Neural crest cell (in vitro differentiated cells): ENCODE measurements at places on chromosomes 16 and 17.
A peak's percentile ranks its signal among the peaks of the same experiment; 100 is the strongest.

- H3K4me1 ChIP-seq, result peaks cover 5% of the 10 kb centered on the region
- DNase-seq, result no peak
- H3K36me3 ChIP-seq, result no peaks in the 10 kb centered on the region
- H3K27ac ChIP-seq, result no peak overlapping the region
- no peak overlapping the region for H3K4me3 ChIP-seq
Measured at GRCh38 chr16:59044616-59045015, 310.5 kb upstream of the GOT2 start.

DNA sequence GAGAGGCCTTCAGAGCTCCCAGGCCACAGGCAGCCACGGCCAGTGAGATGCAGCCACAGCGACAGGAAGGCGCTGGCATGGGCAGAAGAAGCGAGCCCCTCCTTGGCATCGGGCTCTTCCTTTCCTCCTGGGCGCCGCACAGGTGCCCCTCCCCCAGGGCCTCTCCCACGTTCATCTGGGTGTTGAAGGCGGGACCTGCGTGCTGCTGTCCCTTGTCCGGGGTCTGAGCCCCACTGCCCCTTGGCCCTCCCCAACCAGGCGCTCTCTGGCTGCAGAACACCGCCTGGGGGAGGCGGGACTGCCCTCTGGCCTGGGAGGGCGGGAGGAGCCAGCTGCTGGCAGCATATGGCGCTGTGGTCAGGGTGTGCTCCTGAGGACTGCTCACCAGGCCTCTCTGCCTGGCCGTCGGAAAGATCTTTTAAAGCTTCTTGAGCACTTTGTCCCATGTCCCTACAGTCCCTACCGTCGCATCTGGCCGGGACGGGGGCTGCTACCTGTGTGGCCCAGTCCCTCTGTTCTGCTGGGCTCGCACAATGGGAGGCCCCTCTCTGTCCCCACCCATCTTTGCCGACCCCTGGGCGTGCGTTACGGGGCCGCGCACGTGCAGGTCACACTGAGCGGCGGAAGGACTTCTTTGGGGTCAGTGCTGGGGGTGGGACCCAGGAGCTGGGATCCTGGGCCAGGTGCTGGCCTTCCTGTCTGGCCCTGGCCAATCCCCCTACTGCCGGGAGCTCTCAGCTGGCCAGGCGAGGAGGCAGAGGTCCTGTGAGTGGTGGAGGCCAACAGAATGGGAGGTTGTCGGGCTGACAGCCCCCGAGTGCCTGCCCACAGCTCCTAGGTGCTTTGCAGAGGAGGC, 1.7 kb downstream of the SLC25A10 start:
- H3K27me3 ChIP-seq, result peaks cover 31% of the 10 kb centered on the region
- peak overlapping the region; percentile 97 for H3K4me3 ChIP-seq
- DNase-seq, result peak; percentile 38
- peaks cover 19% of the 10 kb centered on the region for H3K4me1 ChIP-seq
- H3K27ac ChIP-seq, result peak overlapping the region; percentile 93

DNA sequence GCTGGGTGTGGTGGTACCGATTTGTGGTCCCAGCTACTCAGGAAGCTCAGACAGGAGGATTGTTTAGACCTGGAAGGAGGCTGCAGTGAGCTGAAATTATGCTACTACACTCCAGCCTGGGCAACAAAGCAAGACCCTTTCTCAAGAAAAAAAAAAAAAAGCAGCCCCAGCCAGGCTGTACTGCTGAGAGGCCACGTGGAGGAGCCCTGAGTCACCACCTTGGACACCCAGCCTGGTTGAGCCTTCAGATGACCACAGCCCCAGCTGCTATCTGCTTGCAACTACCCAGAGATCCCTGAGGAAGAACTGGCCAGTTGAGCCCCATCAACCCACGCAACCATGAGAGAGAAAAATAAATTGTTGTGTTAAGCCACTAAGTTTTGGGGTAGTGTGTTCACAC, 23.6 kb upstream of the GPRC5C start:
- peaks cover 10% of the 10 kb centered on the region for H3K4me1 ChIP-seq
- DNase-seq, result no peak
- no peak overlapping the region for H3K27ac ChIP-seq
- no peaks in the 10 kb centered on the region for H3K36me3 ChIP-seq

- peaks cover 2% of the 10 kb centered on the region for H3K27me3 ChIP-seq
- DNase-seq, result no peak
- H3K36me3 ChIP-seq, result no peaks in the 10 kb centered on the region
- no peak overlapping the region for H3K27ac ChIP-seq
- no peak overlapping the region for H3K4me3 ChIP-seq
Measured at GRCh38 chr16:17414421-17414820, 56.3 kb downstream of the XYLT1 start.

- H3K27ac ChIP-seq, result no peak within 1 kb of the TSS
- peaks cover 4% of the 10 kb centered on the region for H3K27me3 ChIP-seq
- DNase-seq, result no peak
- no peaks in the 10 kb centered on the region for H3K36me3 ChIP-seq
Measured at GRCh38 chr16:27401768-27402568, at the start of gene IL21R. Gene IL21R, plus strand, starts transcription at chr16:27402174. Its CDS starts 27,898 bp downstream, at chr16:27430072.

GRCh38 chr16:84548971-84549844, 44.7 kb upstream of the MEAK7 start:
- no peaks in the 10 kb centered on the region for H3K27me3 ChIP-seq
- H3K27ac ChIP-seq, result peak overlapping the region; percentile 91
- H3K4me1 ChIP-seq, result peaks cover 68% of the 10 kb centered on the region
- peak overlapping the region; percentile 74 for H3K4me3 ChIP-seq
- no peak for DNase-seq

DNA sequence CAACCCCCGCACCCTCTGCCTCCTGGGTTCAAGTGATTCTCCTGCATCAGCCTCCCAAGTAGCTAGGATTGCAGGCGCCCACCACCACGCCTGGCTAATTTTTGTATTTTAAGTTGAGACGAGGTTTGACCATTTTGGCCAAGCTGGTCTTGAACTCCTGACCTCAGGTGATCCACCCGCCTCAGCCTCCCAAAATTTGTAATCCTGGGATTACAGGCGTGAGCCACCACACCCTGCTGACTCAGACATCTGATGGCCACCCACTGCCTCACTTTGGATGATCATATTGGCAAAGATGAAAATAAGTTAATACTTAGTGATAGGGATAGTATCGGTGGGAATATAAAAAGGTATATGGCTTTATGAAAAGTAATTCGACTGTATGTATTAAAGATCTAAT, 55.9 kb downstream of the GRB2 start:
- no peak overlapping the region for H3K27ac ChIP-seq
- peaks cover 8% of the 10 kb centered on the region for H3K36me3 ChIP-seq
- peaks cover 3% of the 10 kb centered on the region for H3K27me3 ChIP-seq
- H3K4me3 ChIP-seq, result no peak overlapping the region

GRCh38 chr16:78310990-78311561, 211.6 kb downstream of the WWOX start:
- DNase-seq, result no peak
- H3K4me1 ChIP-seq, result peaks cover 19% of the 10 kb centered on the region
- no peaks in the 10 kb centered on the region for H3K36me3 ChIP-seq

DNA sequence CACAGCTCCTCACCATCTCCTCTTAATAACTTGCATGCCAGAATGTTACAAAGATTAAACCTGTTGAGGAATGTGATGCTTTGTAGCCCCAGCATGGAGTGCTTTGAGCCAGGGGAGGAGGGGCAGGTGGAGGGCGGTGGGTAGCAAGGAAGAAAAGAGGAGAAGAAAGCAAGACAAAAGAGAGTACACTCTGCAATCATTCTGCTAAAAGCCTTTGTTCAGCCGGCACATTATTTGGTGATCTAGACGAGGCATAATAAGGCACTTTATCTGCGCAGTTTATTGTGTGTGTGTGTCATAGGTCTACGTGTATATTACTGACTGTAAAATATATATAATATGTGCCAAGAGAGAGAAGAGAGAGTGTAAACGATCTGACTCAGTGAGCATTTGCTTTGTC, 139.1 kb downstream of the SOX9 start:
- H3K27me3 ChIP-seq, result no peaks in the 10 kb centered on the region
- H3K36me3 ChIP-seq, result peaks cover 2% of the 10 kb centered on the region
- no peak for DNase-seq
- H3K27ac ChIP-seq, result no peak overlapping the region
- H3K4me1 ChIP-seq, result peaks cover 8% of the 10 kb centered on the region

DNA sequence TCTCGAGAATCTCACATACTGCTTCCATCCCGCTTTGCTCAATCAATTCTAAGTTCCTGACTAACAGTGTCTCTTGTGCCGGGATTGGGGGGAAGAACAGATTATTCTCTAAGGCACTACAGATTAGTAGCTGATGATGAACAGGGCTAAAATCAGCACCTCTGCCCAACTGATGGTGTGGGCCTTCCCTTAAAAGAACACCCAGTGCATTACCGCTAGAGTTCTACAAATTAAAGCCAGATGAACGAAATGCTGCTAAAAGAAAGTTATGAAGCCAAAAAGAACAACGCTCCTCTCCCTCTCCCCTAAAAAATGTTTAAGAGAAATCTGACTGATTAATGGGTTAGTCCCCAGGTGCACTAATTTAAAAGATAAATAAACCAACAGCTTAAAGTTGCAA, 4.4 kb downstream of the CDC27 start:
- no peak for DNase-seq
- peaks cover 33% of the 10 kb centered on the region for H3K4me1 ChIP-seq
- no peaks in the 10 kb centered on the region for H3K36me3 ChIP-seq
- no peak overlapping the region for H3K27ac ChIP-seq
- no peaks in the 10 kb centered on the region for H3K27me3 ChIP-seq

DNA sequence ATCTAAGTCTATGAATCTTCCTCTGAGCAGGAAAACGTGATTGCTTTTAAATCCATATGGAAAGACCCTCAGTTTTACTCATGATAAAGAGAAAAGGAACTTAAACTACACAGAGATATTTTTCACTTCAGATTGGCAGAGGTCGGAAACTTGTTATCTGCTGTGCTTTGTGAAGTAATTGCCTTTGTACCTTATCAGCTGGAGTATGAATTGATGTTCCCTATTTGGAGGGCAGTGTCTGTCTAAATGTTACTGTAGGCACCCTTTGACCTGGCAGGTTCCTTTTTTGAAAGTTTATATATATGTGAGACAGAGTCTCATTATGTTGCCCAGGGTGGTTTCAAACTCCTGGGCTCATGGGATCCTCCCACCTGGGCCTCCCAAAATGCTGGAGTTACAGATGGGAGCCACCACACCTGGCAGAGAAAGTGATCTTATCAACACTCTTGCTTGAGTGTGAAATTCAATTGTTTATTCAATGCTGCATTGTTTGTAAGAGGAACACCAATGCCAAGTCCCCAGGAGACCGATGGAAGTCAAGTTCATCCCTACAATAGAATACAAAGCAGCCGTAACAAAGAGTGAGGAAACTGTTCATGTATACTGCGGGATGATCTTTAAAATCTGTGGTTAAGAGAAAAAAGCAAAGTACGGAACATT, 52.3 kb downstream of the ABCC1 start:
- H3K4me1 ChIP-seq, result peaks cover 14% of the 10 kb centered on the region
- no peak overlapping the region for H3K4me3 ChIP-seq
- peaks cover 2% of the 10 kb centered on the region for H3K36me3 ChIP-seq
- H3K27ac ChIP-seq, result no peak overlapping the region
- DNase-seq, result no peak

DNA sequence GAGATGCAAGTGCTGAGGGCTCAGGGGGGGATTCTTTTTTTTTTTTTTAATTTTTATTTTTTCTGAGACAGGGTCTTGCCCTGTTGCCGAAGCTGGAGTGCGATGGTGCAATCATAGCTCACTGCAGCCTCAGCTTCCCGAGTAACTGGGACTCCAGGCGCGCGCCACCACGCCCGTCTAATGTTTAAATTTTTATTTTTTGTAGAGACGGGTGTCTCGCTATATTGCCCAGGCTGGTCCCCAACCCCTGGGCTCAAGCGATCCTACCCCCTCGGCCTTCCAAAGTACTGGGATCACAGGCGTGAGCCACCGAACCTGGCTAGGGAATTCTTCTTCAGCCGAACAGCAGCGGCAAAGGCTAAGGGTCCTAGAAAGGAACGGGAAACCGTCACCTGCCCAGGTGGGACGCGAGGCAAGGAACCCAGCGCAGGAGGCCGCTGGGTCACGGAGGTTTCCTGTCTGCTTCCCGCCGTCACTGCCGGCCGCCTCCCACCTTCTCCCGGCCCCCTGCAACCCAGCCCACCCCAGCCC, 13.3 kb upstream of the OR1F1 start:
- H3K4me3 ChIP-seq, result peak overlapping the region; percentile 66
- peaks cover 22% of the 10 kb centered on the region for H3K4me1 ChIP-seq
- no peaks in the 10 kb centered on the region for H3K36me3 ChIP-seq
- no peak for DNase-seq
- H3K27me3 ChIP-seq, result peaks cover 98% of the 10 kb centered on the region
- no peak overlapping the region for H3K27ac ChIP-seq

DNA sequence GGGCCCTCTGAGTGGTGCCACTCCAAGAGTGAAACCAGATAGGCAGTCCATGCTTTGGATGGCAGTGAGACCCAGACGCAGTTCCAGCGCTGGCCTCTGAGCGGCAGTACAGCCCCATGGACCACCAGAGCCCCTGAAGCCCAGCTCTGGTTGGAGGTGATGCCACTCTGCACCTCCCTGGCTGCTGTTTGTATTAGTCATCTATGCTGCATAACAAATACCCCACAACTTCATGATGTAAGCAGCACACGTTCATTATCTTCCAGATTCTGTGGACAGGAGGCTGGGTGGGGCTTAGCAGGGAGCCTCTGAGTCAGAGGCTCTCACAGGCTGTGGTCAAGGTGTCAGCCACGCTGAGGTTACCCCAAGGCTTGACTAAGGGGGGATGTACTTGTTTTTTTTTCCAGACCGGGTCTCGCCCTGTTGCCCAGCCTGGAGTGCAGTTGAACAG, 5.1 kb upstream of the NME4 start:
- peaks cover 28% of the 10 kb centered on the region for H3K4me1 ChIP-seq
- peaks cover 9% of the 10 kb centered on the region for H3K27me3 ChIP-seq
- peak overlapping the region; percentile 80 for H3K4me3 ChIP-seq

DNA sequence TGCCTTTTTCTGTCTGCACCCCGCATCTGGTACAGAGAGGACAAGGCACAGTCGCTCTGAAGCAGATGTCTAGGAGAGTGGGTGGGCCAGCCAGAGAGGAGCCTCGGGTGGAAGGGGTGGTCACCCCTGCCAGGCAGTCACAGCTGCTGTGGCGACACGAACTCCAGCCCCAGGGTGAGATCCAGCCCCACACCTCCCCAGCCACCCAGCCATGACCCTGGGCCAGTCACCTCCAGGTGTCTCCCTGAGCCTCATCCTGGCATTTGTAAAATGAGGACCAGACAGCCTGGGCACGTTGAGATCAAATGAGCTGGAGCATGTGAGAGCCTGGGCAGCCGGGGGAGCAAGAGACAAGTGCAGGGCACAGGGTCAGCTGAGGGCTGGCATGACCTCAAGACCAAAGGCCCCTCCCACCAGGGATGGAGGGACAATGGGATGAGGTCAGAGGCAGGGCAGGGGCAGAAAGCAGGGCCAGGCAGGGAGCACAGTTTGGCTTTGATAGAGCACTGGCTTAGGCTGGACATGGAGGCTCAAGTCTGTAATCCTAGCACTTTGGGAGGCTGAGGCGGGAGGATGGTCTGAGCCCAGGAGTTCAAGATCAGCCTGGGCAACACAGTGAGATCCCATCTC, 7.7 kb downstream of the ADAM11 start:
- H3K4me1 ChIP-seq, result peaks cover 5% of the 10 kb centered on the region
- H3K27me3 ChIP-seq, result peaks cover under 1% of the 10 kb centered on the region
- no peak for DNase-seq
- no peak overlapping the region for H3K4me3 ChIP-seq
- H3K36me3 ChIP-seq, result no peaks in the 10 kb centered on the region

- peaks cover 9% of the 10 kb centered on the region for H3K36me3 ChIP-seq
- peak overlapping the region; percentile 58 for H3K27ac ChIP-seq
- peak overlapping the region; percentile 98 for H3K4me3 ChIP-seq
- peaks cover 33% of the 10 kb centered on the region for H3K27me3 ChIP-seq
- DNase-seq, result no peak
- peaks cover 42% of the 10 kb centered on the region for H3K4me1 ChIP-seq
Measured at GRCh38 chr17:7221278-7222092, 1.7 kb downstream of the ACADVL start.
